Mononuclear cell (primary cell): ENCODE measurements at places on chromosomes 4 and X. TPM values are rescaled to one million over a fixed set of nuclear protein-coding genes. Genes with fewer than 3 reads are reported as not detected.

CHRNA9 gene
- 0.42 TPM for total RNA-seq

FAM9C gene
- not detected for total RNA-seq

HS6ST2 gene
- not detected for total RNA-seq

PPP4R3C gene
- total RNA-seq: 0.10 TPM

IL15 gene
- 6.5 TPM for total RNA-seq

RNF150 gene
- under 0.01 TPM for total RNA-seq

MAGEB10 gene
- total RNA-seq: not detected

MSX1 gene
- total RNA-seq: not detected

TMEM154 gene
- total RNA-seq: 10.6 TPM

SMIM43 gene
- not detected for total RNA-seq

NDNF gene
- total RNA-seq: not detected

CCDC120 gene
- total RNA-seq: 2.9 TPM

TMEM31 gene
- not detected for total RNA-seq

CT45A1 gene
- total RNA-seq: not detected

TCP11X1 gene
- 0.10 TPM for total RNA-seq

CXCL11 gene
- 0.10 TPM for total RNA-seq

IL2RG gene
- total RNA-seq: 117 TPM

HTR2C gene
- not detected for total RNA-seq

CT47B1 gene
- not detected for total RNA-seq

MAGEA10 gene
- not detected for total RNA-seq

MGAT4D gene
- under 0.01 TPM for total RNA-seq

NAT8L gene
- 0.10 TPM for total RNA-seq

VEGFC gene
- 0.42 TPM for total RNA-seq

LGI2 gene
- not detected for total RNA-seq

GLOD5 gene
- total RNA-seq: not detected

CYP2U1 gene
- 4.0 TPM for total RNA-seq

RIBC1 gene
- total RNA-seq: 1.0 TPM

RBMXL3 gene
- total RNA-seq: not detected

PRKG2 gene
- 1.7 TPM for total RNA-seq

DAPP1 gene
- total RNA-seq: 54.3 TPM

XK gene
- 3.6 TPM for total RNA-seq

ABLIM2 gene
- total RNA-seq: 0.63 TPM

TKTL2 gene
- 0.42 TPM for total RNA-seq

STPG2 gene
- 0.73 TPM for total RNA-seq

DUSP21 gene
- not detected for total RNA-seq

DOK7 gene
- 0.63 TPM for total RNA-seq

ACSL4 gene
- 54.0 TPM for total RNA-seq

EMD gene
- total RNA-seq: 39.3 TPM

CLCN3 gene
- total RNA-seq: 12.8 TPM

CLGN gene
- total RNA-seq: 0.42 TPM

CD40LG gene
- 18.4 TPM for total RNA-seq

PAGE2 gene
- not detected for total RNA-seq

SPANXB1 gene
- not detected for total RNA-seq

PPID gene
- total RNA-seq: 9.6 TPM
